ENCODE measurements at places on chromosomes 3 and 15.
A peak's percentile ranks its signal among the peaks of the same experiment; 100 is the strongest.

DNA sequence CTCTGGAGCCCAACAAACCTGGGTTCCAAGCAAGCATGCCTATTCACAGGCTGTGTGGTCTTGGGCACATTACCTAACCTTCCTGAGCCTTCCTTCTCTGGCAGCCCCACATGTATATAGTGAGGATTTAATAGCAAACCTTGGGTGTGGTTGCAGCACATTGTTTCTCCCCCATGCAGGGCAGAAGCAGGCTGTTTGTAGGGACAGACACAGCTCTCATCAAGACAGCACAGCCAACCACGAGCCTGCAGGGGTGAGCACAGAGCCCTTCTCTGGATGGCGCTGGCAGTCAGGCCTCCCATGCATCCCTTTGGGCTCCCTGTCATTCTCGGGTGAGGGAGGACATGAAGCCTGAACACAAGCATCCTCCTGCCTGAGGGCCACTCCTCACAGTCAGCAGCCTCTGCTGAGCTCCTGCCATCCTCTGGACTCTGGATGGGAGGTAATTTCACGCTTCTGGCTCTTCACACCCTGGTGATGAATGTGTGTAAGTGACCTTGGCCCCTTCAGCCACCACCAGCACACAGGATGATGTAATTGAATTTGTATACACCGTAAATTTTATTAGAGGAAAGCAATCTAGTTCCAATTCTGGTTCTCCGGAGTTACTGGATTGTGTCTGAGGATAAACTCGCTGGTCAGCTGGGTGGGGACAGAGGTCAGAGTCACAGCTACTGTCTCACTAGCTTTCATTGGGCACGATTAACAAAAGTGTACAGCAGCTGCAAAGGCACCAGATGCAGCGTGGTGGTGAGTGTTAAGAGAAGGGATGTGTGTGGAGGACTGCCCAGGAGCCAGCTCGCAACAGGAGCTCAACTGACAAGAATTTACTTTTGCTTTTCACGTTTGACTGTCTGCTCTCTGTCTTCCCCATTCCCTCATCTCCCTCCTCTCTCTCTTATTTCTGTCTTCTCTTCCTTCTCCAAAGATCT lies 118.1 kb downstream of the CLSTN2 start:
- DNase-seq: no peak

DNA sequence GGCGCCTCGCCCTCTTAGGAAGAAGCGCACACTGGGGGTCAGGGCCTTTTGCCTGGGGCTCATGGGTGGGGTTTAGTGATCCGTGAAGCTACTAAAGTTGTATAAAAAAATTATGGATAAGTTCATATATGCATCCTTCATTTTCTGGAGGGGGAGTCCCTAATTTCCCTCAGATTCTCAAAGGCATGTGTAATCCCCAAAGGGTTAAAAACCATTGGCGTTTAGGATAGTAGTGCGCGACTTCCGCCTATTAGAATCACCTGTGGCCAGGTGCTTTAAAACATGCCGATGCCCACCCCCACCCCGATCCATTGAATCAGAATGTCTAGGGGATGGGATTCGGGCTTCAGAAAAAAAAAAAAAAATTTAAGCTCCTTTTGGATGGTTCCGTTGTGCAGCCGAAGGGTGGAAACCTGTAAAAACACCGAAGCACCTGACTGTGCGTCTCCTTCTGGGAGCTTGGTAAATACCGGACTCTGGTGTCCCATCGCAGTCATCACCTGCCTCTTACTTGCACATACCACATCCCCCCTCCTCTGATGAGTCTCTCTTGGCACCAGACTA lies 570 bp downstream of the APH1B start:
- no peak for DNase-seq

GRCh38 chr15:23484870-23485269 lies 37.8 kb upstream of the GOLGA6L2 start:
- DNase-seq: no peak

- DNase-seq: no peak
These were observed 109.5 kb downstream of the STAC start for GRCh38 chr3:36489679-36490425.

- DNase-seq: no peak
These were observed 268.4 kb upstream of the ATP11B start for GRCh38 chr3:182524711-182525401.

DNA sequence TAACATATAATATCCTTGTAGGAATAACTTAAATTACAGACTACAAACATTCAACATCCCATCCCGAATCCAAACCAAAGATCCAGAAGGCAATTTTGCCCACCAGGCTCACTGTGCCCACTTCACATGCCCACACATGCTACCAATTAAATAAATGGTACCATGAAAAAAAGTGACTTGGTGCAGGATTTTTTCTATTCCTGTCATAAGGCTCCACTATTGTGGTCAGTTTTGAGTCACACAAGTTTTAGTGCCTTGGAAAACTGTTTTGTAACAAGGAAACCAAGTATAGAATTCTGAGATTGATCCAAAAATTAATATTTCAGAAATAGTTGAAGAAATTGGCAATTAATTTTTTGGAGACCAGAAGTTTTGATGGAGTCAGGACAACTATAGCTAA lies 470.1 kb upstream of the THBS1 start:
- no peak for DNase-seq

DNA sequence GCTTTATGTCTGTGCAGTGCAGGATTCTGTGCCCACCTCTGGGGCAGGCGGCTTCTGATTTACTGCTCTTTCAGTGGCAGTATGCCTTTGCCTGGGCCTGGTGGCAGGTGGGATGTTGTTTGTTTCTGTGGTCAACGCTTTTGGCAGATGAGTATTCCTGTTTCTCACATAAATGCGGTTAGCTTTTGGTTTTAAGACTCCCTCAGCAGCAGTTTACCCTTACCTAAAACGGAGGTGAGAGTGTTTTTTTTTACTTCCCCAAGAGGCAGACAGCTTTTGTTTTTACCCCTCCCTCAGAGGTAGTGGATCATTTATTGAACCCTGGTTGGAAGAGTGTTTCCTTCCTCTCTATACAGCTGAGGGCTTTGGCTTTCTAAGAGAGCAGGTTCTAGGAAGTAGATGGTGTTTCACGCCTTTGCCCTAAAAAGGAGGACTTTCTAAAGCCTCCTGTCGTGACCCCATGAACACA lies 134.1 kb upstream of the PLSCR5 start:
- DNase-seq: no peak

DNA sequence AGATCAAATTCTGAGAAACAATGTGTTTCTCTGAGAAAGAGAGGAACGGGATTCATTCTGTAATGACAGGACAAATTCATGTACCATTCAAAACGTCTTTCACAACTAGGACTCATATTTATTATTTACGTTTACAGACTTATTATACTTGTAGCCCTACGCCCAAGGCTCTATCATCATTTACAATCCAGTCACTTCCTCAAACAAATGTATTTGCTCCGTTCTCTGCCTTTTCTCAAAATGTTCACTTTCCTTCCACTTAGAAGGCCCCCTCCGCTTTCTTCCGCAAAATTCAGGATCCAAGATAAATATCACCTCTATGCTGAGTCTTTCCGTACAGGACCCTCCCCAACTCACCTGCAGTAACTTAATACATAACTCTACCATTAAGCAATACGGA lies 745 bp downstream of the RSL24D1 start:
- DNase-seq: no peak

- DNase-seq: no peak
These were observed 104.8 kb downstream of the PPP2R3A start for GRCh38 chr3:136070334-136070733.

DNA sequence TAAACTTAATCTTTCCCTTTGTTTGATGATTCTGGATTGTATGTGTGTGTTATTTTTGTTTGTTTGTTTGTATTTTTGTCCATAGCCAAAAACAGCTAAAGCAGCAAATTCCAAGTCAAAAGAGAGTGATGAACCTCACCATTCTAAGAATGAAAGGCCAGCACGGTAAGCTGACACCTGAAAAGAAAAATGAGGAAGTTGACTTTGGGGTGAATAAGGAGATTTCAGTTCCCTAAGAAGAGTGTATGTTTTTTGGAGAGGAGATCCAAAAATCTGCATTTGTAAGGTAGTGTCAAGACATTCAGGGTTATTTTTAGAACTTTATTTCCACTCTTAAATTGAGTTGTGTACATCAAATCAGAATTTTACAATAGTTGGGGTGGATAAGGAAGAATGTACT lies 52.3 kb upstream of the UTS2B start:
- DNase-seq: no peak

- no peak for DNase-seq
These were observed 72.6 kb upstream of the C3orf80 start for GRCh38 chr3:160152638-160153037.

GRCh38 chr15:51342227-51342999 lies 958 bp downstream of the GLDN start:
- no peak for DNase-seq

DNA sequence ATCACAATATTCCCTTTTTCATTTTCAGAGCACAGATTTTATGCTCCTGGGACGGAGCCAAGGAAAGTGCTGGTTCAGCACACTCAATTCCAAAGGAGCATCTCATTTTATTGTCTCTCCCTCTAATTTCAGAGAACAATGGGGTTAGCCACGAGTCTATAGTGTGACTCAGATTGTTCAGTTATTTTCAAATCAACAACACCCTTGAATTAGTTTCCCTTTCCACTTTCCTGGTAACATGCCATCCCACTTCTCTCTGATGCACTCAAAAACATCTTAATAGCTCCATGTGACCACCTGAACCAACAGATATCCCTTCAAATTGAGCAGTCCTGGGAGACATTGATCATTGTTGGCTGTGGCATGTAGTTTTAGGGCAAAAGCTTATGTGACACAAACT lies 389.7 kb upstream of the MDFIC2 start:
- DNase-seq: no peak

- DNase-seq: no peak
These were observed 5.8 kb downstream of the TOPBP1 start for GRCh38 chr3:133655731-133656515.

- no peak for DNase-seq
These were observed 102.0 kb upstream of the MYRIP start for GRCh38 chr3:39707314-39707909.

GRCh38 chr3:148881286-148881685 lies 16.2 kb downstream of the CPA3 start:
- no peak for DNase-seq

DNA sequence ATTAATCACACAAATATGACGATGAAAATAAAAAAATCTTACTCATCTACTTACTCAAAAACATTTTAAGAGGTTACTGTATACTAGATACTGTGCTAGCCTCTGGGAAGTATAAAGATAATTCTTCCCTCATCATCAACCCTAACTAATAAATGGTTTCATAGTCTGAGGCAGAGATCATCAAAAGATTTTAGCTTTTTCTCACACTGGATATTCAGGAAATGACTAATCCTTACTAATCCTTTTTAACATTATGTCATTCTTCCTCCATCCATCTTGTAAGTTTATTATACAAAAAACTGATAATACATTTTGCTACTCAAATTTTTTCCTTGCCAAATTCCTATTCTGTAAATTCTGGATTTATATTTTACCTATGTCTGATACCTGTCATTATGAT lies 29.7 kb downstream of the ACAD11 start:
- DNase-seq: no peak

- no peak for DNase-seq
These were observed 48.3 kb downstream of the PRTG start for GRCh38 chr15:55694652-55695150.

DNA sequence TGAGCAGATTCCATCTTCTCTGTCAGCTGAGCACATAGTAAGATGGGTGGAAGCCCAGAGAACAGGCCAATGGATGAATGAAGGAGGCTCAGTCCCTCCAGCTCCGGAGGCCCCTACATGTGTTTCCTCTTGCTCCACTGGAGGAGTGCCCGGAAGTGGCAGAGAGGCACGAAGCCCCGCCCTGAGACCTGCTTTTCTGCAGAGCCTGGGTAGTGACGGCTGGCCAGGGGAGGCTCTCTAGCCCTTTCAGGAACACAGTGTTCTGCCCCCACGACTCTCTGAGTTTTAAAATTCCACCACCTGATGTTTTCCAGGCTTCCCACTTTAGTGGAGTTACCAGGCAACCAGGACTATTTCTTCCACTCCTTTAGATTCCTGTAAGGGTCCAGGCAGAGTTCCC lies 149.4 kb upstream of the SLC6A11 start:
- DNase-seq: peak; percentile 71

GRCh38 chr3:31392568-31392967 lies 140.2 kb upstream of the STT3B start:
- DNase-seq: no peak

DNA sequence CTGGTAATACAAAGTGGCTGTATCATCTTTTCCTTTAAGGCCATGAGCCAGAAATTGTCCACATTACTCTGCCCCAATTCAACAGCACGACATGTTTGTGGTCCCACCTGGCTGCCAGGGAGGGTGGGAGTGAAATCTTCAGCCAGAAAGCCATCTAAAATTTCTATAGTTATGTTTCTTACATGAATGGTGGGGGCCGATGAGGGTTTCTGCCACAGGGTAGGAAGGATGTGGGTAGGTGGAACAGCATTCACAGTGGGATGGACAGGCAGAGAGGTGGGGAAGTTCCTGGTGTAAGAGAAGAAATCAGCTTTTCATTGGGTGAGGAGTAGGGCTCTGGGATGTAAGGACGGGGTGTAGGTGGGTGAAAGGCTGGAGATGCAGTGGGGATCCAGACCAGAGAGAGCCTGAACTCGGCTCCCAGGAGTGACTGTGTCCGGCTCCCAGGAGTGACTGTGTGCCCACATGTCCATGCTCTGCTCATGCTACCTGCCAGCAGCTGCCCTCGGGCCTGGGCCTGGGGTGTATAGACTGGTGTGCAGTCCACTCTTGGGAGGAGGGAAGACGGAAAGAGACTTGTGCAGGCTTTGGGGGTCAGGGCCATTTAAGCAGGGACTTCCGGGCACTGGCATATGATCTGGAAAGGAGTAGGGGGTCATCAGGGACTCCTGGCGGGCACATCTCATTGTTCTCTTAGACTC lies 3.8 kb upstream of the FBLN2 start:
- no peak for DNase-seq

DNA sequence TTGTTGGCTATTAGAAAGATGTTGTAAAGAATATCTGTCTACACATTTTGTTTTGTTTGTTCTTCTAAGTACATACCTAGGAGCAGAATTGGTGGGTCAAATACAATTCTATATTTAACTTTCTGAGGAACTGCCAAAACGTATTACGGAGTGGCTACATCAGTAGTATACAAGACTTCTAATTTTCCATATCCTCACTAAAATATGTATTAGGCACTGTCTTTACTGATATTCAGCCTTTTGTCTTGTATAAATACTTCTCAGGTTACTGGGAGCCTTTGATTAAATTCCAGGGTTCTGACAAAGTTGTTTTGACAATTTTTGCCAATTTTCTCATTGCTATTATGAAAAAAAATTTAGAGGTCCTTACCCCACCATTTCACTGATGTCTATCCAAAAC lies 146.7 kb downstream of the NR2E3 start:
- no peak for DNase-seq

GRCh38 chr15:94229591-94230369 lies 1.6 kb upstream of the MCTP2 start:
- no peak for DNase-seq

DNA sequence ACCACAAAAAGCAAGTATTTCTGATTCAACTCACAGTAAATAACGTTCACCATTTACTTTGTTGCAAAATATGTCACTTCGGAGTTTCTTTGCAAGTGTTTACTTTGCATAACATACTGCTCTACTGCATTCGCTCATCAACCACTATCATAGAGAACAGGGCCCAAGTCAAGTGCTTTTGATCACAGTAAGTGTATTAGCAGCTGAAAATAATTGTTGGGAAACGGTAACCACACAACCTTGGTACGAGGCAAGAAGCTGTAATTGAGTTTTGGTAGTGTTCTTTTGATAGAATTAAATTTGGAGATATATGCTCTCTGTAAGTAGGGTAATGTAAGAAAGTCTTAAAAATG lies 80.1 kb downstream of the SATB1 start:
- DNase-seq: no peak

GRCh38 chr15:65082303-65082953 lies 5.9 kb downstream of the KBTBD13 start:
- no peak for DNase-seq

- no peak for DNase-seq
These were observed 389.6 kb downstream of the NTRK3 start for GRCh38 chr15:87866961-87867360.
